ENCODE measurements at places on chromosomes 3 and 15. TPM values are rescaled to one million over a fixed set of nuclear protein-coding genes. Genes with fewer than 3 reads are reported as not detected.
A peak's percentile ranks its signal among the peaks of the same experiment; 100 is the strongest.

DNA sequence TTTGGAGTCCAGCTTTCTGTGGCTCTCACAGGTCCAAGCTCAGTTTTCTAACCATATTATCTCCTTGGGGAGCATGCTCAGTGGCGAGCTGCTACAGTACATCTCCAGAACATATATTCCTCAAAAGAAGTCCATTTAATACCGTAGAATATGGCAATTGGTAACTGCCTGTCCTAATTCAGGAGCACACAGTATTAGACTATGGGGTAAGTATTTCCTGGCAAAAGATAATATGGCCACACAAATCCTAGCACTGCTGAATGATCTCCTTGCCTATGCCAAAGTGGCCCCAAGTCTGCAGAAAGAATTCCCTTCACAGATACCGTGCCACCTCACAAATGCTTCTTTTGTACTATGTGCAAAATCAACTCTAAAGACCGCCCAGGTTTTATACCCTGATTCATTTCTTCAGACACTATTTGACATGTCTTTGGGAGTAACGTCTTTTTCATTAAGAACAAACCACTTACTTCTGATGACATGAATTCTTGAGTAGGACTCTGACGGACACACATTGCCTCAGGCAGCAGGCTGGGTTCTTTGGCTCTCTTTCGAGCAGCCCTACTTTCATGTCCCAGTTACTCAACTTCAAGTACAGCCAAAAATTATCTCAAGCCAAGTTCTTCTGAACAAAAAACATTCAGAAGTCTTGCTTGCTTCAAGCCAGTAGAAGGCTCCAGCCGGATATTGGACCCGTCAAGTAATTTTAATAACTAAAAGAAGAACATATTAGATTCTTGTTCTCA lies 368.3 kb upstream of the DCBLD2 start:
- peak; percentile 70 for ATAC-seq

ERICH6 gene
- total RNA-seq, result 1.0 TPM

CNTN6 gene
- 1.9 TPM for total RNA-seq

GRCh38 chr3:127789990-127790881 lies 32.1 kb downstream of the MGLL start:
- no peak for ATAC-seq

XYLB gene
- total RNA-seq, result 8.0 TPM

GRCh38 chr3:140377644-140378043 lies 300.2 kb upstream of the TRIM42 start:
- ATAC-seq, result no peak

SEMA5B gene
- 3.0 TPM for total RNA-seq

All from motor neuron (in vitro differentiated cells).